ENCODE measurements at places on chromosomes 7 and 10.

- no peaks in the 10 kb centered on the region for H3K36me3 ChIP-seq
- H3K27me3 ChIP-seq = no peaks in the 10 kb centered on the region
These were observed 72.4 kb downstream of the REEP3 start for GRCh38 chr10:63593576-63593975.

- no peaks in the 10 kb centered on the region for H3K27me3 ChIP-seq
- no peak overlapping the region for H3K4me3 ChIP-seq
- no peak for DNase-seq
- no peak overlapping the region for H3K27ac ChIP-seq
- H3K36me3 ChIP-seq = no peaks in the 10 kb centered on the region
These were observed 1235.0 kb upstream of the SORCS1 start for GRCh38 chr10:108399465-108399864.

DNA sequence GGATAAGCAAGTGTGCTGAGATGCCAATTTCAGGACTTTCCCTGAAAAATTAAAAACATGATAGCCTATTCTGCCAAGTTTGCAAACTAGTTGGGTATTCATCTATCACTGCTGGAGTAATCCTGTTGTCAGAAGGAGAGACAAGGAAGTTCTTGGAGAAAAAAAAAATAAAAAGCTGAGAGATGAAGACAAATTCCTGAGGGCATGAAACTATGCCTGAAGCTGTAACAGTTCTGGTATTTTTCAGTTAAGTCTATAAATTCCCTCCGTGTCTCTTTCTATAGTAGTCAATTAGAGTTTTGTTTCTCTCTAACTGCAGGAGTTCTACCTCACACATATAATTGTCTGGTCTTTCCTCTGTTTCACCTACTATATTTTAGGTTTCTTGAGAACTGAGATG is 95.7 kb downstream of the DGKB start:
- H3K27me3 ChIP-seq = no peaks in the 10 kb centered on the region
- H3K4me3 ChIP-seq = no peak overlapping the region
- no peak overlapping the region for H3K27ac ChIP-seq
- H3K36me3 ChIP-seq = no peaks in the 10 kb centered on the region
- DNase-seq = no peak
- no peaks in the 10 kb centered on the region for H3K4me1 ChIP-seq

- H3K4me3 ChIP-seq = no peak overlapping the region
- no peaks in the 10 kb centered on the region for H3K27me3 ChIP-seq
- no peaks in the 10 kb centered on the region for H3K4me1 ChIP-seq
- H3K36me3 ChIP-seq = no peaks in the 10 kb centered on the region
- DNase-seq = no peak
These were observed 196.9 kb downstream of the GRID1 start for GRCh38 chr10:86169506-86170254.

DNA sequence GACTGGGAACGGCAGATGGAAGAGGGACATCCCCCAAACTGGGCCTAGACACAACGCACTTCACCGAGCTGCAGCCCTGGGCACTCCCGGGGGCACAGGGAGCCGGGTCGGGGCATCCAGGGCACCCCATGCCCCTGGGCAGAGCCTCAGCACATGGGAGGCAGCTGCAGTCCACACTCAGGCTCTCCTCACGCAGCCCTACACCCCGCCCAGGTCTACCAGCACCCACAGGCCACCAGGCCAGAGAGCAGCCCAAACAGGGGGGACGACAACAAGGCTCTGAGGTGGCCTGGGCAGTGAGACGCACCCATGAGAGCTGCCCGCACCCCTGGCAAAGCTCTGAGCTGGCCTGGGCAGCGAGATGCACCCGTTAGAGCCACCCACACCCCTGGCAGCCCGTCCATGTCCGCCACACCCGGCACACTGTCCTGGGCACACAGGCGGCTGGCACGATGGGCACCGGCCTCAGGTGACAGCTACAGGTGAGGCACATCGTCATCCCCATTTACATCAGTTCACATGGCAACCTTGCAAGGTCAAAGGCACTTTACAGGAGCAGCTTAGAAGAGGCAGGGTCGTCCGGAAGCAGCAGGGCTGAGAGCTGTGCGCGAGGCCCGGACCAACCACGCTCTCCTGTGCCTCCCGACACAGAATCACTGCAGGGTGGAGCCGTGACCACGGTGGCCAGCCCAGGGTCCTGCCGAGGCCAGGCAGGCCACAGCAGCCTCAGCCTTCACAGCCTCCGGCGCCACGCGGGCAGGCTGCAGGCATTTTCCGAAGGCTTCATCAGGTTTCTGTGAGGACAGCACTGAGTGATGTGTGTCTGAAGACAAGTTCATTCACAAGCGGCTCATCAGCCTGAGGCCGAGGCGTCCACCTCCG is 228.6 kb downstream of the MAD1L1 start:
- H3K4me1 ChIP-seq = no peaks in the 10 kb centered on the region
- no peaks in the 10 kb centered on the region for H3K27me3 ChIP-seq
- H3K4me3 ChIP-seq = no peak overlapping the region

GRCh38 chr7:42237811-42238541 is 967 bp upstream of the GLI3 start:
- no peaks in the 10 kb centered on the region for H3K36me3 ChIP-seq
- H3K4me3 ChIP-seq = no peak overlapping the region
- H3K4me1 ChIP-seq = peaks cover 13% of the 10 kb centered on the region

DNA sequence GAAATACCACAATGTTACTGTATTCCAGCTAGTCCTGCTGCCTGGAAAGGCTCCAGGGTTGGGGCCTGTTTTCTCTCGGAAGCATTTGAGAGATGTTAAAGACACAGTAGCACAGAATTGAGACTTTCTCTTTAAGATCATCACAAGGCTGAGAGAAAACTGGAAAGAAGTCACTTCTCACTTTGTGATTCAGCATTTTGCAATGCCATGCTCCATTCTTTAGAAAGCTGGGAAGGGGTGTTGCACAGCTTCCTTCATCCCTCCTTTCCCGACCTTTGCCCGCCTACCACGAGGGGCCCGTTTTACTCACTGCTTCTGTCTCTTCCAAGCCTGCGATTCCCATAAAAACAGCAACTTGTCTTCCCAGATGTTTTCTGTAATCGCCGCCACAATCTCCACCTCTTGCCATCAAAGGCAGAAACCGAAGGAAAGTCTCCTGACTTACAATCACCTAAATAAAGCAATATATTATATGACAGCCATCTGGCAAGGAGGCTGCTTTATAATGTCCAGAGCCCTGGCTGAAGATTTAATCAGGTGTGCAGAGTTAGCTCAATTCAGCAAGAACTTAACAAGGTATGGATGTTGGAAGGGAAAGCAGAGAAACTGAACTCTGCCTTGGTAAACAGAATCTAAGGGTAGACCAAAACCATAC is 18.9 kb downstream of the NOD1 start:
- DNase-seq = no peak
- H3K27me3 ChIP-seq = no peaks in the 10 kb centered on the region
- no peaks in the 10 kb centered on the region for H3K4me1 ChIP-seq

GRCh38 chr7:129617178-129617577 is 5.7 kb downstream of the NRF1 start:
- no peak overlapping the region for H3K27ac ChIP-seq
- no peaks in the 10 kb centered on the region for H3K36me3 ChIP-seq
- no peaks in the 10 kb centered on the region for H3K27me3 ChIP-seq
- H3K4me3 ChIP-seq = no peak overlapping the region

- peaks cover 64% of the 10 kb centered on the region for H3K4me1 ChIP-seq
- no peaks in the 10 kb centered on the region for H3K27me3 ChIP-seq
- H3K4me3 ChIP-seq = no peak overlapping the region
- H3K36me3 ChIP-seq = no peaks in the 10 kb centered on the region
- DNase-seq = no peak
These were observed 12.2 kb downstream of the TES start for GRCh38 chr7:116222501-116222900.

DNA sequence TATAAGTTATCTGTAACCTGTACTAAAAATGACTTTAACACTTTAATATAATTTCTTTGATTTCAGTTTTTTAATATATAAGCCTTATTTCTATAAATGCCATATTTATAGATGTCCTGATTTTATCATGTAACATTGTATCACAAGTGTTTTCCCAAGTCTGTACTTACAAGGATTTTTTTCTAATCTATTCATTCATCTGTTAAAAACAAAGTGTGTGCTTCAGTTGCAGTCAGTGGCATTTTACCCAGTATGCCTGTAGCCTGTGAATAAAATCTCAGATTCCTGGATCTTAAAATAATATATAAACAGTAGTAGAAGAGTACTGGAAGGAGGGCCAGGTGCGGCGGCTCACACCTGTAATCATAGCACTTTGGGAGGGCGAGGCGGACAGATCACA is 17.4 kb downstream of the PRKRIP1 start:
- H3K4me3 ChIP-seq = no peak overlapping the region
- peaks cover 29% of the 10 kb centered on the region for H3K4me1 ChIP-seq
- no peak for DNase-seq
- no peak overlapping the region for H3K27ac ChIP-seq
- peaks cover 20% of the 10 kb centered on the region for H3K36me3 ChIP-seq

GRCh38 chr10:104274762-104275721 is 6.1 kb downstream of the GSTO2 start:
- H3K4me3 ChIP-seq = peak overlapping the region; percentile 4
- no peak for DNase-seq
- peaks cover 8% of the 10 kb centered on the region for H3K4me1 ChIP-seq
- no peaks in the 10 kb centered on the region for H3K36me3 ChIP-seq
- H3K27ac ChIP-seq = no peak overlapping the region

DNA sequence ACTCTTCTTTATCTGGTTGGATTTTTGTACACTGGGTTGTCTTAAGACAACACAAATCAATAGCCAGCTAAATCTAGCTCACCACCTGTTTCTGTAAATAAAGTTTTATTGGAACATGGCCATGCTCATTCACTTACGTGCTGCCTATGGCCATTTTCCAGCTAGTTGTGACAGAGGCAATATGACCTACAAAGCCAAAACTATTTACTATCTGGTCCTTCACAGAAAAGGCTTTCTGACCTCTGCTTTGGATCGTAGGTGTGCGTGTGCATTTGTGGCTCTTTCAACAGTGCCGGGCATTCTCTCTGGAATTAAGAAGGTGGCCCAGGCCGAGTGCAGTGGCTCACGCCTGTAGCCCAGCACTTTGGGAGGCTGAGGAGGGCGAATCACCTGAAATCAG is 45.5 kb downstream of the NRAP start:
- H3K4me1 ChIP-seq = no peaks in the 10 kb centered on the region
- H3K4me3 ChIP-seq = no peak overlapping the region
- no peak overlapping the region for H3K27ac ChIP-seq
- H3K36me3 ChIP-seq = no peaks in the 10 kb centered on the region

DNA sequence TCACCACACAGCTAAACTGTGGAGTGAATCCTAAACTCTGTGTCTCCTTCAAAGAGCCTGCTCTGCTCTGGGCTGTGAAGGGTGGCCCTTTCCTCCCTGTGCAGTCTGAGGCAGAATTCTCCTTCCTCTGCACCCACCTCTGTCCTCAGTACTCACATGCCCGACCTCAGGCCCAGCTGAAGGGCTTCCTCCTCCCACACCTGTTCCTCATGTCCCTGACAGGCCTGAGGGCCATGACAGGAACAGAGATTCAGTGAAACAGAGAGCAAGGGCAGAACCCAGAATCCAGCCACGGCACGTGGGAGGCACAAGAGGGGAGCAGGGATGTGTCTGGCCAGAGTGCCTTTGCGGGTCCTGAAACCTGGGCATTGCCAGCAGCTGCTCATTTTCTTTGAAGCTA is 13.9 kb downstream of the CREB3L2 start:
- DNase-seq = no peak
- H3K36me3 ChIP-seq = no peaks in the 10 kb centered on the region
- no peak overlapping the region for H3K27ac ChIP-seq

DNA sequence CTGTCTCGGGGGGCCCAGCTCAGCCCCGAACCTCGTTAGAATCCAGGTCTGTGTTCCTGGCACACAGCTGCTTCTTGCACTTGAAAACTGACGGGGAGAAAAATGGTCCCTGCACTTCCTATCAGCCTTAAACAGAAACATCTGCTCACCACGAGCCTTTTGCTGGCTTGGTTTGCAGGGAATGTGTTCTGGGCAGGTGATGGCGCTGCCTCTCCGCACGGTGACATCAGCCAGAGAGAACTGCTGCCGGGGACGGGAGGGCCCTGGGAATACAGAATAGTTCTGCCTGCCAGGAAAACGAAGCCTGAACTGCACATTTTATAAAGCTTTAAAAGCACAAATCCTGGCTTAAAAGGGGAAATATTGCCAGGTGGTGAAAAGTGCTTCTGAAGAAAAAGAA is 622.5 kb downstream of the TYW1 start:
- no peaks in the 10 kb centered on the region for H3K36me3 ChIP-seq
- H3K4me1 ChIP-seq = no peaks in the 10 kb centered on the region

DNA sequence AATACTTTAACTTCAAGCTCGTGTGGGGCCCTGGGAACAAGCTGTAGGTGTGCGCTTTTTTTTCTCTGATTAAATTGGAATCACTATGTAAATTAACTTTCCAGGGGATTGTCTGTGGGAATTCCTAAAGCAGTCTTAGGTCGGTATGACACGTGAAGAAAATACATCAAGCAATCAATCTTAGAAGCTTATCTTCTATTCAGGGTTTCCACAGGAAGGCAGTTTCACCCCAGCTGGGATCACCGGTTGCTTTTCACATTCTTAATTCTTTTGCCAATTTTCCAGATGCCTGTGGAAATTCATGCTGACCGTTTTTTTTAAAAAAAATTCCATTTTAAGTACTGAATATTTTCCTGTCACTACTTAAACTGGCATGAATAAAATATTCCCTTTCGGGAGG is 41.9 kb downstream of the CAMK1D start:
- no peaks in the 10 kb centered on the region for H3K36me3 ChIP-seq
- H3K4me3 ChIP-seq = no peak overlapping the region
- no peak overlapping the region for H3K27ac ChIP-seq
- H3K4me1 ChIP-seq = no peaks in the 10 kb centered on the region

DNA sequence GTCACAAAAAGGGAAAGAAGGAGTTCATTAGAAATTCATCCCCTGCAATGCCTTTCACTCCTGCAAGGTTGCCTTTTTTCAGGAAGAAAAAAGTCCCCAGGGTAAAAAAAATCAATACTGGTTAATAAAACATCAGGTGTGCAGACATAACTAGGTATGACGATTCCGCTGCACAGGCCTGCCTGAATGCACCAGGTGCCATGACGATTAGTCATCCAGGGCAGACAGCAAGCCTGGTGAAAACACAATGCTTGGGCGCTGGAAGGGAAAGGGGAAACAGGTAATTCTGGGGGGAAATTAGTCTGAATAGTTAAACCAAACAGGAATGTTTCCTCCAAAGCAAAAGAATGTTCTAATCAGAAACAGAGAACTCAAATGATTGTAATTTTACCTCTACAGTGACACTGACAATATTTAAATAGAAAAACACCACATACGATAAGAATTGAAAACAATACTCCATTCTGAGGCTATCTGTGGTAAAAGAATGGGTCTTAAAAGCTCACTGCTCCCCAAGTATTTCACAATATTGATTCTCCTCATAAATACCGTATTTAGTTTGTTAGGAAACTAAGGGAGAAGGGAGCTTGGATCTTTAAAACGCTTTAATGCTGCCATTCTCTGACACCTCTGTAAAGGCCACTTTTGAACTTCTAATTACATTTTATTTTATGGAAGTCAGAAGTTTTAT is 45.2 kb downstream of the VPS41 start:
- no peak overlapping the region for H3K4me3 ChIP-seq
- peaks cover 33% of the 10 kb centered on the region for H3K36me3 ChIP-seq
- H3K27me3 ChIP-seq = no peaks in the 10 kb centered on the region
- no peaks in the 10 kb centered on the region for H3K4me1 ChIP-seq

DNA sequence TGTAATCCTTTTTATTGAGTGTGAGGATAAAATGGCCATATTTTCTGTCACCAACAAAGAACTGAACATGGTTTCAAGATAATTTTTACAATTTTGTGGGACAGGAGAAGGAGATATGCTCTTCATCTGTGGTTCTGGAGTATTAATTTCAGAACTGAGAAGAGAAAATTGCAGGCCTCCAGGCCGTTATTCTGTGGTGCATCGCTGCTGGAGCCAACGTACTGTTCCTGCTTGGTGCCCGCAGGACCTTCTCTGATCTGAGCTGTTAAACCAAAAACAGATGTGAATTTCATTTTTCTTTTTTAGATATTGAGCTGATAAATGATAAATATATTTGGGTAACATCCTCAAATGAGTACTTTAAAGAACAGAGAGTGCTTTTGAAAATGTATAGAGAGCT is 63.9 kb downstream of the IKZF1 start:
- H3K4me1 ChIP-seq = peaks cover 81% of the 10 kb centered on the region
- peak overlapping the region; percentile 65 for H3K27ac ChIP-seq
- no peaks in the 10 kb centered on the region for H3K27me3 ChIP-seq

All from effector memory CD4-positive, alpha-beta T cell (primary cell).